ENCODE measurements at places on chromosomes 5 and 9.

GRCh38 chr5:150311015-150311692 lies 8.4 kb upstream of the ARSI start:
- no peak for ATAC-seq

GRCh38 chr5:152987131-152987530 lies 503.3 kb upstream of the GRIA1 start:
- no peak for ATAC-seq

- ATAC-seq: no peak
These were observed 161.2 kb upstream of the PTGER4 start for GRCh38 chr5:40518485-40518917.

- no peak for ATAC-seq
These were observed 188.9 kb downstream of the PDZD2 start for GRCh38 chr5:31827867-31828266.

GRCh38 chr5:52869391-52869790 lies 81.7 kb downstream of the ITGA1 start:
- ATAC-seq: no peak

GRCh38 chr9:93679536-93680442 lies 103.4 kb downstream of the PHF2 start:
- ATAC-seq: no peak

- ATAC-seq: no peak
These were observed 5.5 kb upstream of the HTR4 start for GRCh38 chr5:148659641-148660345.

DNA sequence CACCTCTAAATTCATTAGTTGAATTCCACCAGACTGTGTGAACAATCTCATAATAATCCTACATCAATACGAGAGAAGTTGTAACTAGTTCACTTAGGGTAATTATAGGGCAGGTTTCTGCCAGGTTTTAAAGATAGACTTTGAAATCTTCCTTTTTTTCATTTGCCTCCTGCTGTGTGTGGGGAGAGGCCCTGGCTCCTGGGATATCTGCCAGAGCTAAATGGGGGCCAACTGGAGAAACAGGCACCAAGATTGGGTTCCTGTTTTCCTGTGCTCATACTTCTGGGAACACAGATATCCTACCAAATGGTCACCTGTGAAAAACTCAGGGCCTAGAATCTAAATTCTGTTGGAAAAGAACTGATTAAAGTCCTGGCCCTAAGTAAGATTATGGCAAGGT lies 42.3 kb downstream of the SH3RF2 start:
- no peak for ATAC-seq

DNA sequence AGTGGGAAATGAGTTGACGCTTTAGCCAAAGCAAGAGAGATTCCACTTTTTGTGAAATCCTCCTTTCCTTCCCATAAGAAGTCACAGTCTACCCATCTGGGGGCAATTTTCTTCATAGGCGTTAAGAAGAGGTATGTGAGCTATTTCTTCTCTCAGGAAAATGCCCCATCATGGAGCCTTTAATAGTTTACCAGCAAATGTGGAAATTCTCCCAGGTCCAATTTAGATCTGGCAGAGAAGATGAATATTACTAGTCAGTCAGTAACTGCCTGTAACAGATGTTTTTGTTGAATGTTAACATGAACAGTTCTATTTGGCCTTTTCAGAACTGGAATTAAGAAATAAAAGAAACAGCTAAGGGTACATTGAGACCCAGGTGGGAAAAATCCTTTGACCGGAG lies 156.4 kb upstream of the RFX3 start:
- ATAC-seq: no peak
